ENCODE measurements at places on chromosomes 16 and 17.

GRCh38 chr17:21218101-21218500 lies 4.1 kb upstream of the TMEM11 start:
- no peak for DNase-seq

DNA sequence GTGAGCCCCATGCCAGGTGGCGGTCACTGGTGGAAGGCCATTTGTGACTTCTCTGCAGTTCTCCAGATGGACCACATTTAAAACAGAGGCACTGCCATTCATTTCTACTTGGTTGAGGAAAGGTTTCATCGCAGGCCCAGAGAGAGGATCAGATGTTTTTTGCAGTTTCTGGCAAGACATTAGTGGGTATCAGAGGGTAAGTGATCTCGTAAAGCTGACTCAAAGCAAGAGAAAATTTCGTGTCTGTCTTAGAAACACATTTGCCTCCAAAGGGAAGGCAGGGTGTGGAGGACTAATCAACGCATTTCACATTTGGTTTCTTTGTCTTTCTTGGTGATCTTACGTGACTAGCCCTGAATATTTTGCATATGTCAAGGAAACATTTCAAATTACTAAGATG lies 81.8 kb downstream of the PRKCB start:
- DNase-seq = no peak

DNA sequence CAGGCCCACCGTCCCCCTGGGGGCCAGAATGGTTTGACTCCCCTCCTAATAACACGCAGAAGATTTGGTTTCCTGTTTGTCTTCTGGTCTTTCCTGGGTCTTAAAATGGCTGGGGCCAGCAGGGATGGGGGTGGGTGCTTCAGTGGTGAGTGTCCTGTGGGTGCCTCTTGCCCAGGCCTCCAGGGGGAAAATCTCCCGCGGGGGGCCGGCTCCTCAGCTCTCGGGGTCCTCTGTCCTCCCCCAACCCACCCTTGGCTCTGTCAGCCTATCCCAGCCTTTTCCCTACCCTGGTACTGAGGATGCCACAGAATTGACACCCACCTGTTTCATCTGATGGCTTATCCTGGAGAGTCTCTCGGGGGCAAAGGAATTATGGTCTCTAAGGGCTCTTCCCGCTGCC lies 23.8 kb upstream of the SDR42E2 start:
- no peak for DNase-seq

GRCh38 chr16:2341456-2342447 lies 1.2 kb upstream of the ABCA3 start:
- DNase-seq = peak; percentile 35

GRCh38 chr16:73083271-73083670 lies 35.3 kb upstream of the ZFHX3 start:
- no peak for DNase-seq

DNA sequence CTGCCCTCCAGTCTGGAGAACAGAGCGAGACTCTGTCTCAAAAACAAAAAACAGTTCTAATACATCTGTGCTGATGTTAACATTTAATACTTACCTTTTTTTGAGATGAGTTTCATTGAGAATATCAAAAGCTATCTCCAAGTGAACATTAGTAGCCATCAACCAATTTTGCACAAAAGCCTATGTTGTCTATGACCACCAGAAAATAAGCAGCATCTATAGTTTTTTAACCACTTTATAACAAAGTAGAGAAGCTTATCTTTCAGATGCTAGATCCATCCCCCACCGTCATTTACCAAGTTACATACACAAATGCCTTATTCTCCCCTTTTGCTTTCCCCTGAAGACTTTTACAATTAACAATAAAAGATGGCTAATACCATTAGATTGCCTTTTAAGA lies 4.1 kb downstream of the SRSF1 start:
- no peak for DNase-seq

- DNase-seq = no peak
These were observed 4.6 kb downstream of the SEC14L5 start for GRCh38 chr16:4962716-4963115.

DNA sequence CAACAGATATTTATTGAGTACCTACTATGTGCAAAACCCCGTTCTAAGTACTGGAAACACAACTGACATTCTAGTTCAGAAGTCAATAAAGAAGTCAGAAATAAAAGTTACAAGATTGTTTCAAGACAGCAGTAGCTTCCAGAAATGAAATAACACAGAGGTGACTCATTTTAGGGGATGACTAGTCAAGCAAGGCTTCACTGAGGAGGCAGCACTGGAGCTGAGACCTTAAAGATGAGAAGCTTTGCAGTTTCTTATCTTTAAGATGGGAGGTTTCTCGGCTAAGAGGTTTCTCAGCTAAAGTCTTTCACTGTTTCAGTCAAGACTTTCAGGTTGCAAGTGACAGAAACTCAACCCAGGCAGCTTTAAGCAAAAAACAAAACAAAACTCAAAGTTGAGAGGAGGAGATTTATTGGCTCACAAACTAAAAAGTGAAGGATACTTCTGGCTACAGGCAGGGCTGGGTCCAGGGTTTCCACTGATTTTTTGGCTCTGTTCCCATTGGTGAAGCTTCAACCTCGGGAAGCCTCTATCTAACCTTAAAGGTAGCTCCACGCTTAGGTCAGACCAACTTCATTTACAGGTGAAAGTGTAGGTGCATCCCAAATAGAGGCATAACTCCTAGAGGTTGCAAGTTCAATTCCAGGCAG lies 7.4 kb upstream of the MMP2 start:
- no peak for DNase-seq

- DNase-seq = no peak
These were observed 36.8 kb upstream of the PABPN1L start for GRCh38 chr16:88903267-88903666.

DNA sequence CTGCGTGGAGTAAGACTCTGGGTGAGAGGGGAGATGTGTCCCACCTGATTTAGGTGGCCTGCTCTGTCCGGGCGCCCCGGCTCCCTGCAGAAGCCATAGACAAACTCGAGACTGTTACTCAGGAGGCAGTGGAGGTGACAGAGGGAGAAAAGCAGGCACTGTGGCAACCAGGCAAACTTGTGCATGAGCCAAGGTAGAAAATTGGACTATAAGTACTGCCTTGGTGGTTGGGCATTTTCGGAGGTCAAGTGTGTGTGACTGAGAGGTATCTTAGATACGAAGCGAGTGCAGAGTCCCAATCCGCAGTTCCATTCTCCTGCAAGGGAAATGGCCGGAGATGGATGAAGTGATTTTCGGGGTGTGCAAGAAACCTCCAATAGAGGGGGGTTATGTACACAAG lies 27.1 kb upstream of the SPACA3 start:
- no peak for DNase-seq

GRCh38 chr17:21689604-21690003 lies 2.7 kb upstream of the KCNJ18 start:
- no peak for DNase-seq

DNA sequence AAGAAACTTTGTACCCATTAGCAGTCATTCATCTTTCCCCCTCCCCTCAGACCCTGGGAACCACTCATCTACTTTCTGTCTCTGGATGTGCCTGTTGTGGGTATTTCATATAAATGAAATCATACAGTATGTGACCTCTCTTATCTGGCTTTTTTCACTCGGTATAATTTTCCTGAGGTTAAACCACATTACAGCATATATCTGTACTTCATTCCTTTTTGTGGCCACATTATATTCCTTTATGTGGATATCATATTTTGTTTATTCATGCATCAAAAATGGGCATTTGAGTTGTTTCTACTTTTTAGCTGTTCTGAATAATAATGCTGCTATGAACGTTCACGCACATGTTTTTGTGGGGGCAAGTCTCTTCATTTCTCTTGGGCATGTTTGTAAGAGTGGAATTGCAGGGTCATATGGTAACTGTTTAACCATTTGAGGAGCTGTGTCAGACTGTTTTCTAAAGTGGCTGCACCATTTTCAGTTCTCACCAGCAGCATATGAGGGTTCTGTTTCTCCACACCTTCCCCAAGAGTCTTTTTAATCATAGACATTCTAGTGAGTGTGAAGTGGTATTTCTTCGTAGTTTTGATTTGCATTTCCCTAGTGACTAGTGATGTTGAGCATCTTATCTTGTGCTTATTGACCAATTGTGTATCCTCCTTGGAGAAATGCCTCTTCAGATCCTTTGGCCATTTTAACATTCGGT lies 3.8 kb downstream of the SNX29 start:
- no peak for DNase-seq

DNA sequence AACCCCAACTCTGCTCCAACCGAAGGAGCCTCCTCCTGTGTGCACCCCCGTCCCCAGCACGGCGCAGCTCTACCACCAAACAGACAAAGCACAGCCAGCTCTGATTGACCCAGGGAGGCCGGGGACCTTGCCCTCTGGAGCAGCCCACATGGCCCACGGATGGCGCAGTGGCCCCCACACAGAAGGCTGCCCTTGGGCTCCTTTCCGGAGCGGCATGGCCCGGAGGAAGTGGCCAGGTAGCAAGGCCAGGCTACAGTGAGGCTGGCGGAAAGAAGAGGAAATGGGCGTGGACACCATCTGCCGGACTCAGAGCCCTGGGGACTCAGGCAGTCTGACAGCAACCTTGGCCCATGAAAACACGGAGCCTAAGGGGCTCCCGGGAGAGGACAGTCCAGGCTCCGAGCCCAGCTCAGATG lies 19.9 kb upstream of the ZC3H18 start:
- peak; percentile 42 for DNase-seq

GRCh38 chr16:53515811-53516210 lies 12.8 kb upstream of the AKTIP start:
- no peak for DNase-seq

DNA sequence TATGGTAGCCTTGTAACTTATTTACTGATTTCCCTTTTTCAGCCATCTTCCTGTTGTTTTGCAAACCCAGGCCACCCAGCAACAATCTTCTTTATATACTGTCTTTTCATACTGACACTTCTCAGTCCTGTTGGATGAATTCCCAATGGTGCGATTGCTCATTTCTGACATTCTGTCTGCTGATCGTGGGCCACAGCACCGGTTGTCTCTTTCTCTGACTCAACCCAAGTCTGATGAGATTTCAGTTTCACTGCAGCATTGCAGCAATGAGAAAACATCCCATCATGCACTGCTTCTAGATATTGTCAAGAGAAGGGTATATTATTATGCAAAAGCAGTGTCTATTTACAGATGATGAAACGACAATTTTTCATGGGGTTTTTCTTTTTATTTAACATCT lies 349.2 kb upstream of the HSBP1 start:
- DNase-seq = no peak

GRCh38 chr16:57749101-57749692 lies 13.6 kb downstream of the KATNB1 start:
- no peak for DNase-seq

- no peak for DNase-seq
These were observed 43.3 kb downstream of the SALL1 start for GRCh38 chr16:51107742-51108141.

DNA sequence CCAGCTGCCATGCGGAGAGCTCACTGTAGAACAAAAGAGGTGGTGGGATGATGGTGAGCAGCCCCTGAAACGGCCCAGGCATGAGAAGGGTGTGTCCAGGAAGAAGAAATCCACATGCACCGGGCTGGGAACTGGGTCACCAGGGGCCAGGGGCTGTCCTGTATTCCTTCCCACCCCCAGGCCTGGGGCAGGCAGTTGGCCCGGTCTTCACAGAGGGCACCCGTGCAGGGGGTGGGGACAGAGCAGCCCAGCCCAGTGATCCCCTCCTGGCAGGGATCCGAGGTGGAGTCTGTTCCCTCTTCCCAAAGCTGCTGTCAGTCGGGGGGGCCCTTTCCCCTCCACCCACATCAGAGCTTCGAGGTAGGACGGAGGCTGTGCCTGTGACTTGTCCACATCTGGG lies 9.2 kb downstream of the HS3ST6 start:
- no peak for DNase-seq

- peak; percentile 96 for DNase-seq
These were observed 558 bp downstream of the SOX15 start for GRCh38 chr17:7589204-7589868.

DNA sequence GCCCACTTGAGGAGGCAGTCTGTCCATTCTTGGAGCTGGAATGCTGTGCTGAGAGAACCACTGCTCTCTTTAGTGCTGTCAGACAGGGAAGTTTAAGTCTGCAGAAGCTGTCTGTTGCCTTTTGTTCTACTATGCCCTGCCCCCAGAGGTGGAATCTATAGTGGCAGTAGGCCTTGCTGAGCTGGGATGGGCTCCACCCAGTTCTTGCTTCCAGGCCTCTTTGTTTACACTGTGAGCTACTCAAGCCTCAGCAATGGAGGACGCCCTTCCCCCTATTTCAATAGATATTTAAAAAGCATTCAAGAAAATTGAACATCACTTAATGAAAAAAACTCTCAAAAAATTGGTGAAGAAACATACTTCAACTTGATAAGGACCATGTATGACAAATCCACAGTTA lies 313.5 kb downstream of the PHKB start:
- DNase-seq = no peak

GRCh38 chr16:57091975-57092785 lies at the start of gene CPNE2:
CPNE2 (plus strand) TSS chr16:57092583; CDS start chr16:57110743, 18,160 bp downstream.
- peak; percentile 91 for DNase-seq

- DNase-seq = no peak
These were observed 762.0 kb downstream of the KCNJ18 start for GRCh38 chr17:22454070-22454999.
